ENCODE measurements at places on chromosomes 2 and 18.

DNA sequence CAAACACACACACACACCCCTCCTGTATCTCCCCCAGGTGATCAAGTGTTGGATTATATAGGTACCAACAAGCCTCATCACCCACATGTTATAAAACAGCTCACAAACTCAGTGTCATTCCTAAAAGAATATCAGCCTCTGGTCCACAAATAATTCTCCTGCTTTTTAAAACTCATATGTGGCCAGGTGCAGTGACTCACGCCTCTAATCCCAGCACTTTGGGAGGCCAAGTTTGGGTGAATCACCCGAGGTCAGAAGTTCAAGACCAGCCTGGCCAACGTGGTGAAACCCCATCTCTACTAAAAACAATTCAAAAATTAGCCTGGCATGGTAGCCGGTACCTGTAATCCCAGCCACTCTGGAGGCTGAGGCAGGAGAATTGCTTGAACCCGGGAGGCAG, 87.8 kb downstream of the LRATD1 start:
- no peak for DNase-seq

- DNase-seq = no peak
Observed at GRCh38 chr2:237132799-237133198, 47.1 kb downstream of the COPS8 start.

DNA sequence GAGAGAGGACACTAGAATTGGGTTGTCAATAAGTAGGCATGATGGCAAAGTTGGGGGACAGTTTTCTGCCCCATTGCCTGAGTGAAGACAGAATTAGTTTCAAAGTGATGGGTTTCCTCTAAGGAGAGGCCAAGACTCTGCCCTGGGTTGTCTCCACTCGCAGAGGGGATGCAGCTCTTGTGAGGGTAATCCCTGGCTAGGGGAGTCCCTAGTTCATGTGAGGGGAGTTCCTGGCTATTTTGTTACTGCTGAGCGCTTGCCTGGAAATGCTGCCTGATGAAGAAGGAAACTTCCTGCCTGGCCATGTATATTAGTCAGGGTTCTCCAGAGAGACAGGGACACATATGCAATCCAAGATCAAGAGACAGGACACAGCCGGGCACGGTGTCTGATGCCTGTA, 501.5 kb downstream of the BCL11A start:
- DNase-seq = no peak

- DNase-seq = no peak
Observed at GRCh38 chr18:6628187-6628586, 101.3 kb upstream of the ARHGAP28 start.

- DNase-seq = peak; percentile 51
Observed at GRCh38 chr18:70288171-70288850, 534 bp upstream of the SOCS6 start.

- no peak for DNase-seq
Observed at GRCh38 chr2:218293715-218294429, 1.6 kb upstream of the TMBIM1 start.

GRCh38 chr2:215754546-215754945, 258.8 kb downstream of the MREG start:
- DNase-seq = no peak

- DNase-seq = no peak
Observed at GRCh38 chr18:35466334-35466733, 31.4 kb downstream of the INO80C start.

DNA sequence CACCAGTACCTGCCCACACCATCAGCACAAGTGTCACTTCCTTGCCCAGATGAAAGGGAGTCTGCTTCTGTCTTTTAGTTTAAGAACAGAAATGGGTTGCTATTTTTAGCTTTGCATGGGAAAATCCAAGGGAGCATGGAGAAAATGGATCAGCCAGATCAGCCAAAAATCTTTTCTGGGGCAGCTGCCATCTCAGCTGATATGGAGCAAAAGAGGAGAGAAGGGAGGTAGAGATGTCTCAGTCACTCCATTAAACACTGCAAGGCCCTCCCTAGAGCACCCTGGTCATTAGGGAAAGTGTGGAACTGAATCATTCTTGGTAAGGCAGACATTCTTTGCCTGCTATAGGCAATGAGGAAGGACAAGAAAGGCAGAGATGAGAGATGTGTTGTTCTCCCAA, 79.9 kb downstream of the CTAGE1 start:
- DNase-seq = no peak

DNA sequence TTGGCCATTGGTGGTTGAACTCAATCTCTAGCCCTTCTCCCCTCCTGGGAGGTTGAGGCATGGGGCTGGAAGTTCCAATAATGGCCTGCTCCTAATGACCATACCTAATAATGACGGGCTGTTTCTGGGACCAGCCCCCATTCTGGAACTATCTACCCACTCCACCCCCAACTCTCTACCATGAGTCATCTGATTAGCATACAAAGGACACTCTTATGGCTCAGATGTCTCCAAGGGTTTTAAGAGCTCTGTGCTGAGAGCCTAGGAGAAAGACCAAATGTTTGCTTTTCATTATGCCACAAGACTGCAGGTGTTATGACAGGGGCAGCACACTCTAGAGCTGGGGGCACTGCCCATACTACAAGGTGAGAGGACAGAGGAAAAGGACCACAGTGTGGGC, 137.0 kb upstream of the NCKAP5 start:
- no peak for DNase-seq

DNA sequence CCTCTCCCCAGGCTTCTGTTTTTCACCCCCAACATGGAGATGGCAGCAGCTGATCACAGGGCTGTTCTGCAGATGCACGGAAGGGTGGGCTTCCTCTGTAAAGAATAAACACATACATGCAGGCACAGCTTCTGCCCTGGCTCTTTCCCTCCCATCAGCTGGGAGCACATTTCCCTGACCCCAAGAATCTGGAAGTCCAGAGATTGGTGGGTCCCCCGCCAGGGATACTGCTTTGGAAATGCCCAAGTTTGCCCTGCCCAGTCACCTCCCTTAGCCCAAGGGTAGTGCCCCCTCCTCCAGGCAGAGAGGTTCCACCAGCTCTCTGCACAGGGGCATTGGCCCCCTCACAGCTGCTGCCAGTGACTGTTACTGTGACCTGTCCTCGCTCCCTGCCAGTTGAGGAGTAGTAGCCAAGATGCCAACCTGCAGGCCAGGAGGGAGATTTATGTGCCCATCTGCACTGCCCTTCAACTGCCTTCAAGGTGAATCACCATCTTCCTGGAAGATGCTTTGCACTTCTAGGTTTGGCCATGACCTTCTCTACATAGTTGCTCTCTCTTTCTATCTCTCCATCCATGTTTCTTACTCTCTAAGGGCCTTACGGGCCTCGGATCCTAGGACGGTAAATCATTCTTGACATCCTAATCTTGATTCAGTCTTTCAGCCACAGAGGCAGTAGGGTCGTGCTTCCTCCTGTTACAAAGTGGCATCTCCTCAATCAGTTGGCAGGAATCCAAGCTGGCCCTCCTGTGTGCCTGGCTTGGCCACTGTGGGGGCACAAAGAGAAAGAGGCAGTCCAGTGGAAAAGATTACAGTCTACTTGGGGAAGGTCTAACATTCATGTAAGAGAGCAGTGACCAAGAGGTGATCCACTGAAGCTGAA, 121.8 kb downstream of the CTIF start:
- no peak for DNase-seq

DNA sequence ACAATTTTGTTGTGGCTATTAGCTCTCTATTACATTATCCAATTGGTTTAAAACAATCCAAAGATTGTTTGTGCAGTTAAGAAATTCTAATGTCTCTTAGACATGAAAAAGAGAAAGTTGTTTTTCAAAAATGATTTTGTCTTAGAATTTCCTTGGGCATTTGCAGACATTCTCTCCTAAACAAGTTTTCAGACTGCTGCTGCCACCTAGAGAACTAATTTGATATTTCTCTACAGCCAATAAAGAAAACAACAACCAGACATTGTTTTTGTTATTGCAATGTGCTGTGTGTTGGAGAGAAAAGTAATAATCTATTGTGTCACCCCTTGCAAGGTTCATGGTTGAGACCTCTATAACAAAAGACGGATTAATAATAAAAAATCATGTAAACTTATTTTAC, 119.0 kb upstream of the SYT4 start:
- DNase-seq = no peak

GRCh38 chr2:121627525-121628050, 21.7 kb downstream of the CLASP1 start:
- no peak for DNase-seq

- DNase-seq = no peak
Observed at GRCh38 chr18:77482190-77483085, 232.8 kb downstream of the GALR1 start.

Measured in Calu3 (cell line).